ENCODE measurements at places on chromosomes 1 and 21.
A peak's percentile ranks its signal among the peaks of the same experiment; 100 is the strongest.

GRCh38 chr1:224535641-224536040, 80.5 kb upstream of the CNIH3 start:
- DNase-seq: no peak

DNA sequence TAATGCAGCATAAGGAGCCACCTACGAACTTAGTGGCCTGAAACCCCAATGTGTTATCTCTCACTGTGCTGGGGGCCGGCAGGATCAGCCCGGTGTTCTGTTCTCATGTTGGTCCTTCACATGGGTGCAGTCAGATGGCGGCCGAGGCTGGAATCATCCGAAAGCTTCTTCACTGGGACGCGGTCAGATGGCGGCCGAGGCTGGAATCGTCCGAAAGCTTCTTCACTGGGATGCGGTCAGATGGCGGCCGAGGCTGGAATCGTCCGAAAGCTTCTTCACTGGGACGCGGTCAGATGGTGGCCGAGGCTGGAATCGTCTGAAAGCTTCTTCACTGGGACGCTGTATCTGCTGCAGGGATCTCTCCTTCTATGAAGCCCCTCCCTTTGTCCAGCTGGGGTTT, 12.6 kb upstream of the PCBP3 start:
- DNase-seq: no peak

- no peak for DNase-seq
These were observed 96.7 kb downstream of the ABCA4 start for GRCh38 chr1:94024104-94024792.

GRCh38 chr1:108503062-108503733, 53.1 kb downstream of the NBPF6 start:
- peak; percentile 16 for DNase-seq

GRCh38 chr1:36605942-36606640, 123.4 kb upstream of the CSF3R start:
- DNase-seq: no peak

- DNase-seq: no peak
These were observed 145.4 kb downstream of the GALNT2 start for GRCh38 chr1:230212405-230212936.

- no peak for DNase-seq
These were observed 201.1 kb downstream of the MATN1 start for GRCh38 chr1:30522031-30523004.

DNA sequence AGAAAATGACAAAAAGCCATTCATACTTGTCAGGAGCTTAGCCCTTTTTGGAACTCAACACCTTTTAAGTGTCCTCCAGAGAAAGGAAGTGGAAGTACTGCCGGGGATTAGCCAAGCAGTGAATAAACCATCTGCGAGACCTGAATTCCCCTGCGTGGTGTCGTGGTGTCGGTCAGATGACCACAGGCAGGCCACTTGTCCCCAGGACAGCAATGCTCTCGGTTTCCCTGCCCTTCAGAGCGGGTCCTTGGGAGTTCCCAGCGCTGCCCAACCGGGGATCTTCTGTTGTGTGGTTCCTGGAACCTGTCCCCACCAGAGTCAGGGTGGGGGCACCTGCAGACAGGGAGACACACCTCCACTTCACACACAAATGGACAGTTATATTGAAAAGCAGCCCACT, 9.2 kb downstream of the GPR157 start:
- no peak for DNase-seq

DNA sequence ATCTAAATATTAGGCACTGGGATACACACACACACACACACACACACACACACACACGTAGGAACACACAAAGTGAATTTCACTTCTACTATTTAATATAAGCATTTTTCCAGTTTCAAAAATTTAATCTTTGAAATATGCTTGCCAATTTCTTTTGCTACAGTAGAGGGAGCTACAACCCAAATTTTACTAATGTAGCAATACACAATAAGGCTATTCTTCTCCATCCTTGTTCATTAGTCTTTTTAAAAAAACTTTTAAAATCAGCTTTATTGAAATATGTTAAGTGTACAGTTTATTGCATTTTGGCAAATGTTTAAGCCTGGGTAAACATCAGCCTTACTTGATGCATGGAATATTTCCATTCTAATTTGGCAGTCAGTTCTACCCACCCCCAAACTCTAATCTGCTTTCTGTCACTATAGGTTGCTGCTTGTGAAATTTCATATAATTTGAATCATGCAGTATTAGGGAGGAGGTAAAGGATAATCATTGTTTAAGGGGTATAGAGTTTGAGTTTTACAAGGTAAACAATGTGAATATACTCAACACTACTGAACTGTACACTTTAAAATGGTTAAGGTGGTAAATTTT, 93.0 kb upstream of the TENT5C start:
- DNase-seq: no peak

DNA sequence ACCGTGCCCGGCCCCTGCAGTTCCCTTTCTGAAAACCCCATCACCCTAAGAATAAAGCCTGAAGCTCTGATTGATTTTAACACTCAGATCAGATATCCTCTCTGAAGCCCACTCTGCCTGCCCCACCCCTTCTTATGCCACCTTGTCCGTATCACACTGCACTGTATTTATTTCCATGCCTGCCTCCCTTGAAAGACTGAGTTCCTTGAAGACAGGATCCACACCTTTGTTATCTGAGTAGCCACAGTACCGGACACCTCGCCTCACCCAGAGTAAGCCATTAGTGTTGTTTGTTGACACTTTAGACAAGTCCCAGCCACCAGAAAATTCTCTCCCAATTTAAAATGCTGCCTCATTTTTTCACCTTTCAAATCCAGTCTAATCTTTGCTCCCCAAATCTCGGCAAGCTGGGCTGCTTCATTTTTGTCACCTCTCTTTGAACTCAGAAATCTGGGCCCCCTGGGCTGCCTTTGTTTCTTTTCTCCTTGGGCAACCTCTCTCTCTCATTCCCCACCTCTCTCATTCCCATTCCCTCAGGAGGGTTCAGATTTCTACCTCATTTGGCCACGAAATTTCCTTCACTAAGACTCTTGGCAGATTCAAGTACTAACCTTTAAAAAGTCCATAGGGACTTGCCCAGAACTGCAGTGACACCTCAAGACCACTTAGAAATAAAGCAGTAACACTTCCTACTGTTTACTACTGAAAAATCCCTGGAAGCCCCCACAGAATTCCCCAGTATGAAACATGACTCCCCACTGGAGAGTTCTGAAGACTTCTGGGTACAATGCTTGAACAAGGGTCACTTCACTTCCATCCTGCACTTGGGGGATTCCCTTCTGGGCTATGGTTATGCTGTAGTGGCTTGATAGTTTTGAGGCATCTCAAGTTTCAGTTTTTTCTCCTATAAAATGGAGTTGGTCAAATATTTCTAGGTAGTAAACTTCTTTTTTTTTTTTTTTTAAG, 8.7 kb upstream of the PPP1R15B start:
- no peak for DNase-seq

GRCh38 chr1:47527653-47528272, 89.9 kb downstream of the FOXD2 start:
- DNase-seq: no peak

- DNase-seq: peak; percentile 63
These were observed 202.1 kb upstream of the SGIP1 start for GRCh38 chr1:66331658-66332547.

- DNase-seq: no peak
These were observed 27.7 kb downstream of the THRAP3 start for GRCh38 chr1:36251794-36252481.

GRCh38 chr1:65065524-65066418, 82.2 kb upstream of the AK4 start:
- DNase-seq: no peak

DNA sequence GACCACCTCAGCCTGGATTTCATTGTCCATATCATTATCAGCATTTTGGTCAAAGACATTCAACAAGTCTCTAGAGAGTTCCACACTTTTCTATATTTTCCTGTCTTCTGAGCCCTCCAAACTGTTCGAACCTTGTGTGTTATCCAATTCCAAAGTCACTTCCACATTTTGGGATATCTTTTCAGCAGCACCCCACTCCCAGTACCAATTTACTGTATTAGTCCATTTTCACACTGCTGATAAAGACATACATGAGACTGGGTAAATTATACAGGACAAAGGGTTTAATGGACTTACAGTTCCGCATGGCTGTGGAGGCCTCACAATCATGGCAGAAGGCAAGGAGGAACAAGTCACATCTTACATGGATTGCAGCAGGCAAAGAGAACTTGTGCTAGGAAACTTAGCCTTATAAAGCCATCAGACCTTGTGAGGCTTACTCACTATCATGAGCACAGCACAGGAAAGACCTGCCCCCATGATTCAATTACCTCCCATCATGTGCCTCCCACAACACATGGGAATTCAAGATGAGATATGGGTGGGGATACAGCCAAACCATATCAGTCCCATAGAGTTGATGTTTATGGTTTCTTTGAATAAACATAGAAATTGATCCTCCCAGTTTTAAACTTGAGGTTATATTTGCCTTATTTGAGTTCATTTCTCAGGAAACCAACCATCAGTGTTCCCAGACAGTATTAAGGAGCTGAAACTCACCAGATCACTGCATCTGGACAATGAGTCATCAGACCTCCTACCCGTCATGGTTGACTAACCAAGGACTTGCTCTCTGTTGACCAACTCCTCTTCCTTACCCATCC, 322.7 kb upstream of the DUSP10 start:
- peak; percentile 35 for DNase-seq

DNA sequence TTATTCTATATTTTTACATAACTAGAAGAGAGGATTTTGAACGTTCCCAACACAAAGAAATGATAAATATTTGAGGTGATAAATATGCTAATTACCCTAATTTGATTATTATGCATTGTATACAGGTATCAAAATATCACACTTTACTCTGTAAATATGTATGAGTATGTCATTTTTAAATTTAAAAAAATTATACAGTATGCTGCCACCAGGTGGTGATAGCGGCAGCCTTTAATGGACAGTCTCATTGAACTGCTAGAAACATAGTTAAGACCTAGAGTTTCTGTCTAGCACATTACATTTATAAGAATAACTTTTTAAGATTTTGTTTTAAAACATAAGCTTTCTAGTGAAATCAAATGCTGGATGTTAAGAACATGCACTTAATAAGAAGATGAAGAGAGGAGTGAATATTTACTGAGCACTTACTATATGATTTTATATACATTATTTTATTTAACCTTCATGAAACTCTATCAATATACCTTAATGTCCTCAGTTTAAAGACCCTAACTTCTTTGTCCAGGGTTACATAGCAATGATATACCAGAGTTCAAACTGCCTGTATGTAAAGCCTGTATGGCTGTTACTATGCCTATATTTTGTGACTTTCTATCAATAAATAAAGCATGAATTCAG, 207.1 kb downstream of the NUF2 start:
- no peak for DNase-seq

GRCh38 chr1:113101588-113101987, 28.6 kb downstream of the LRIG2 start:
- DNase-seq: no peak

DNA sequence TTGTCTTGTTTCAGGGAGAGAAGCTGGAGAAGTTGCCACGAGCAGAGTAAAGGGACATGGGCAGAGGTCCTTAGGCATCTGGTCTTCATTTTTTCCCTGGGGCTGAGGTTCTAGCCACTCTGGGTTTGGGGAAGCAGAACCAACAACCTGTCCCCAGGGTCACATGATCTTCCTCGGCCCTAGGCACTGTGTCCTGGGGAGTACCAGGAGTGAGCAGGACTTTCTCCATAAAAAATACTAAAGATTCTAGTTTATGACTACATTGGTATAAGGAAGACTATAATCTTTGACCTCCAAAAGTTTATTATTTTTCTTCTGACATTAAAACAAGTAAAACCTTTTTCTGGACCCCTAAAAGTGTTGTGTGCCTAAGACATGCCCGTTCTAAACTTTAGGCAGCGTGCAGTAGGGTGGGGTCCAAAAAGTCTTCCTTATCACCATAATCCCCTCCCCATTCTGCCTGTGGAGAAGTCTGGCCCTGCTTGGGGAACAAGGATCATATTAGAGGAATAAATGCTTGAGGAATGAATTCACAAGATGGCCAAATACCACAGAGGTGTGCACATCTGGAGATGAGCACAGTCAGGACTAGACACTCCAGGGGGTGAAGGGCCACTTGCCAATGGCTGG, 19.3 kb upstream of the IGSF3 start:
- no peak for DNase-seq

GRCh38 chr1:92980732-92981647, 19.7 kb upstream of the DIPK1A start:
- no peak for DNase-seq

GRCh38 chr1:203270448-203270847, 34.9 kb upstream of the BTG2 start:
- DNase-seq: no peak

- DNase-seq: no peak
These were observed 517.4 kb downstream of the KIF26B start for GRCh38 chr1:245671966-245672767.

DNA sequence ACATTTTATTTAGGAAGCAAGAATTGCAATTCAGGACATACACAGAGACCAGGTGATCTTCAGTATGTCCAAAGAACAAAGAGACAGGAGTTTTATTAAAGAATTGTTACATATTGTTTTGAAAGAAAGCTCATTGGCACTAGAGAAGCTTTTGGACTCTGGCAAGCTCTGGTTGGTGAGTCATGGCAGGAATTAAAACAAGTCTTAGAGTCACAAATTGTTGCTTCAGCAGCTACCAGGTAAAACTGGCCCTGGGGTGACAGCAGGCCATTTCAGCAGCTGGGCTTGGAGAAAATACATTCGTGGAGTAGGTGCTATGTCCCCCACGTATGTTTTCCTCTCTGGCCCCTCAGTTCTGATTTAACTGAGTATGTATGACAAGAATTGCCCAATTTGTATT, 58.8 kb downstream of the MAP3K21 start:
- no peak for DNase-seq

GRCh38 chr1:182603646-182604174, 479 bp downstream of the RGS16 start:
- no peak for DNase-seq

GRCh38 chr1:96541491-96541890, 180.1 kb upstream of the PTBP2 start:
- DNase-seq: no peak

DNA sequence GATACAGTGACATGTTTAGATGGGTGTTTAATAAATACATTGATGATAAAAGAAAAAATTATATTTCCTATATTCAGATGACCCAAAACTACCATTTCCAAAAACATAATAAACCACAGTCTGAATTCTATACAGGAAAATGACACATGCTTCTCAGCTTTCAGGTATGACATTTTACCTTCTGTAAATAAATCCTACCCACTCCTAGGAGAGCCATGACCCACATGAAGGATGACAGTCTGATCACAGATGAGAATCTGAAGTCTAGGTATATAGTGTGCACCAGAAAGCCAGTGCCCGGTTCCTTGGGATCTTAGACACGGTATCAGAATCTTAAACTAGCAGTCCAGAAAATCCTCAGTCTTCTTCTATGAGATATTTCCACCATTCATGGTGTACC, 3.7 kb upstream of the GJA9 start:
- DNase-seq: no peak

Measured in T1000 (cell line).